ENCODE measurements at places on chromosomes 16 and 17.

DNA sequence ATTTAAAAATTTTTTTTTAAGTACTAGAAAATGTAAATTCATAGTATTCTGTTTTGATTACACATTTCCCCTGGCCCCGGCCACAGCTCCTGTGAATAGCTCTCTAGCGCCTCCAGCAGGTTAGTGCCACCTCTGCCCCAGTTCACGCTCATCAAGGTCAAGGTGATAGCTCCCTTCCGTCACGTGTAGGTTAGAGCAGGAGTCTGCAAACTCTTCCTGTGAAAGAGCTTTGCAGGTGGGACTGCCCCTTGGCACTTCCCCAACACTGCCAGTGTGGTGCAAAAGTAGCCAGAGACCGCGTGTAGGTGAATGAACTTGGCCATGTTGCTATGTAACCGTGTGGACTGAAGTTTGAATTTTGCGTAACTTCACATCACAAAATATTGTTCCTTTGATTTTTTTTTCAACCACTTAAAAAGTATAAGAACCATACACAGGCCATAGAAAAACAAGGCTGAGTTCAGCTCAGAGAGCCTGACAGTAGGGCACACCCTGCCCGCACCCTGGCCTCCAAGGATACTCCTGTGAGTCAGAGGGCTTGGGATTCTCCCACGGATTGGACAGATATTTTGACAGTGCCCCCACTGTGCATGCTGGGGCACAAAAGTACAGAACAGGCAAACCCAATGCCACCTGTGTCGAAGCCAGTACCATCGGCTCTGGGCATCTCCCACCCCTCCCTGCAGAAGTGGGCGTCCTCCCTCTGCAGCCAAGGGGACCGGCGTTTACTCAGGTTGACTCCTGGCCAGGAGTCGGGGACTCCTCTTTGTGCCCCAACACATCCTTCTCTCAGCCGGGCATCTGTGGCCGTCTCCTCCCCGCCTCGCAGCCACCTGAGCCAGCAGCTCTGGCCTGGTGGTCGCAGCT is 92.0 kb upstream of the CHMP6 start:
- peak; percentile 87 for DNase-seq

DNA sequence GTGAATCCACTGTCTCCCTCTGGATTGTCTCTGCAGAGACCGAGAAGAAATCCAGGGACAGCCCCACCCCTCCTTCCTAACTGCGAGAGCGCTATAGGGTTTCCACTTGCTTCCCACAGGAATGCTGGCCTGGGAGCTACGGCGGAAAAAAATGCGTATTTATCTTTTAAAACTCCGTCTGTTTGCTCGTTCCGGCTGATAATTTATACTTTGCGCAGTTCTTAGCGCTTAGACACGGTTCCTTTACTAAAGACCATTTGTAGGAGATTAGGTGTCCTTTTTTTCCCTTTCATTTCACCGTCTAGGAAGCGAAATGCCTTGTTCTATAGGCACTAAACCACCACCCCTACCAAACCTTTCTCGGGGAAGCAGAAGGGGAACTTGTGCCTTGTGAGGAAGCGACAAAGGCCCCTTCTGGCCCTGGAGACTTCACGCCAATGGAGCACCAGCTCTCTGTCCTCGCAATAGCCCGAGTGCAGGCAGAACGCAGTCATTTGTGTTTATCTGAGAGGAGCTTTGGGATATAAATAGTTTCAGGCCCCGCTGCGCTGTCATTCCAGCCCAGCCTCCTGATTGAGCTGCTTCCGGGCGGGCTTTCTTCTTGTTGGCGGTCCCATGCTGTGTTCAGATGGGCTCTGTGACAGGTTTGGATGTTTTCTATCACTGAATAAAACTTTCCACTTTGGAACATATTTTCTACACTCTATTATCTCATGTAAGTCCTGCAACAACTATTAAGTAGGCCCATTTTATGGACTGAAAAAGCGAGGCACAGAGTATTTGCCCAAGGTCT is 791 bp upstream of the SUPT4H1 start:
- no peak for DNase-seq

DNA sequence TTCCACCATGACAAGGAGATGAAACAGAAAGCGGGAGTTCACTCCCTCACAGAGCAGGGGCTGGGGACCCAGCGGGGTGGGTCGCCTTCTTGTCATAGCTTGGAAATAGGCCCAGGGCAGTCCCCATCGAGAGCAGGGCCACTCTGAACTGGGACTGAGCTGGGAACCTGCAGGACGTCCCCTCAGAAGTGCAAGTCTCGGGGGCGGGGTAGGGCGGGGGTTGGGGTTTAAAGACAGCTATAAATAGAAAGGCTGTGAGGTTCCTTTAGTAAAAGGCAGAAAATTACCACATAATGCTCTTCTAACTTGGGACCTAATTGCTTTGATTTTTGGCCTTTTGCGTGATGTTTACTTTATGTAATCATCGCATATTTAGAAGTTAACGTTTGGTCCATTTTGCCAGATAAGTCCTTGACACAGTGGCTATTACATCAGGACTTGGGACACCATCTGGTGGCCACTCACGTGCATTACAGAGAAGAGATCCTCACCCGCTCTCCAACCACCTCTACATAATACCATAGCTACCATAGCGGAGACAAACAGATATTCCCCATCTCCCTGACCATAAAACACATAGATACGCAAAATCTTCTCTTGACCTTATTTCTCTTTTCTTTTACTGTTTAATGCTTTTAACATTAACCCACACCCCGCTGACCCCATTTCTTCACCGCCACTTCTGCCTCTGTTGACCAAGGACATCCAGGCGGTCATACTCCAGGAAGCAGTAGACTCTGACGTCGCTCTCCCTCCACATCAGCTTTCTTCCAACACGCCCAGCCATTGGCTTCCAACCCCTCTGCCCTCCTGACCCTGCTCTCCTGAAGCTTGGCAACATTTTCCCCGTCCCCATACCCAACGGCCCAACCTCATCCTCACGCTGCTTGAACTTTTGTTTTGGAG is 27.5 kb upstream of the PIK3R6 start:
- peak; percentile 54 for DNase-seq

DNA sequence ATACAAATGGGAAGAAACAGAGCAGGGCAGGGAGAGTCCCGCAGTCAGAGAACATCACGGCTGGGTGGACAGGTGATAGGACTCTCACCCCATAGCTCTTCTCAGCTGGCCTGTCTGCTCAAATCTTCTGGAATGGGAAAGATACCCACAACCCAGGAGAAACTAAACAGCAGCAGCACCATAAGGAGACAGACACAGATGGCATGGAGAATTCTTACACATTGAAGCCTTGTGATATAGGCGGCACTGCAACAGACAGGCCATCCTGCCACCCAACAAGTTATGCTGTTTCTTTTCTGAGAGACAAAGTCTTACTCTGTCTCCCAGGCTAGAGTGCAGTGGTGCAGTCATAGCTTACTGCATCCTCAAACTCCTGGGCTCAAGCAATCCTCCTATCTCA is 8.6 kb upstream of the ANKRD40CL start:
- DNase-seq: no peak

- no peak for DNase-seq
Observed at GRCh38 chr17:72900654-72900971, 191.9 kb downstream of the SLC39A11 start.

GRCh38 chr16:77910021-77910420 is 112.3 kb upstream of the CLEC3A start:
- no peak for DNase-seq

- DNase-seq: no peak
Observed at GRCh38 chr17:4344926-4345325, 21.5 kb downstream of the UBE2G1 start.

DNA sequence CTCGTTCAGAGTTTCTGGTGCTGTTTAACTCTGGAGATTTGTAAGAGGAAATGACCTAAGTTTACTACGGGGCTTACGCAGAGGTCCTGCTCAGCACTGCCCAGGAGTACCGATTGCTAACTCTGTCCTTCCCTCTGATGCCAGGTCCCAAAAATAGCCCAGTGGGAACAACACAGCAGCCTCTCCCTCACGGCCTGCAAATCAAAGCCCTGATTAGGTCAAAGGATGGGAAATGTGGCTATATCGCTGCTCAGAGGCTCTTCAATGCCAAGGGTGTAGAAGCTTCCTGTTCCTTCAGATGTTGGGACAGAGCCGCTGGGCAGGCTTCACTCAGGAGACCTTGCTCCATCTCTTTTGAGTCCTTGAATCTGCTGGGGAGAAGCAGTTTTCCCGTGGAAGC is 174.2 kb upstream of the KCNJ16 start:
- no peak for DNase-seq

DNA sequence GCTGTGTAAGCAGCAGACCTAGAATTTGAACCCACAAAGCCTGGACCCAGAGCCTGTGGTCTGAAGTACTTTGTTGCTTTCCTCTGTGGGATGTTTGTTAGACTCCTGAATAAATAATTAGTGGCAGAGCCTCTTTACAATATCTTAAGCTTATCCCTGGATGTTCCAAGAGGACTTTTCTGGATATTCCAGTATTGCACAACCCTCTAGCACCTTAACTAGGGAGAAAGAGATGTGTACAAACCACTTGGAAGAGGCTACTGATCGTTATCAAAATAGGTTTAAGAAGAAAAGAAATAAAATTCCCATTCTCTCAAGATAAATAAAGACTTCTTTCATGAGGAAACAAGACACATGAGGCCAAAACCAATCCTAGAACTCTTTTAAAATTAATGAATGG is 632.4 kb downstream of the CDH11 start:
- no peak for DNase-seq

GRCh38 chr16:1069154-1069553 is 3.4 kb upstream of the SSTR5 start:
- DNase-seq: no peak

GRCh38 chr16:69111216-69111875 is 5.9 kb downstream of the HAS3 start:
- no peak for DNase-seq

- DNase-seq: no peak
Observed at GRCh38 chr16:54204756-54205155, 81.8 kb downstream of the IRX3 start.

- peak; percentile 51 for DNase-seq
Observed at GRCh38 chr17:31499771-31500554, 108.5 kb downstream of the RAB11FIP4 start.

GRCh38 chr16:79623062-79623461 is 22.5 kb upstream of the MAF start:
- no peak for DNase-seq

Measured in stimulated activated CD4-positive, alpha-beta T cell treated with anti-CD3 and anti-CD28 coated beads, Interleukin-2, amount 100 ng/mL, for 24 hours (primary cell).